ENCODE measurements at places on chromosomes 1 and 21.

GRCh38 chr1:196423612-196424011, 184.6 kb downstream of the KCNT2 start:
- no peak for DNase-seq

DNA sequence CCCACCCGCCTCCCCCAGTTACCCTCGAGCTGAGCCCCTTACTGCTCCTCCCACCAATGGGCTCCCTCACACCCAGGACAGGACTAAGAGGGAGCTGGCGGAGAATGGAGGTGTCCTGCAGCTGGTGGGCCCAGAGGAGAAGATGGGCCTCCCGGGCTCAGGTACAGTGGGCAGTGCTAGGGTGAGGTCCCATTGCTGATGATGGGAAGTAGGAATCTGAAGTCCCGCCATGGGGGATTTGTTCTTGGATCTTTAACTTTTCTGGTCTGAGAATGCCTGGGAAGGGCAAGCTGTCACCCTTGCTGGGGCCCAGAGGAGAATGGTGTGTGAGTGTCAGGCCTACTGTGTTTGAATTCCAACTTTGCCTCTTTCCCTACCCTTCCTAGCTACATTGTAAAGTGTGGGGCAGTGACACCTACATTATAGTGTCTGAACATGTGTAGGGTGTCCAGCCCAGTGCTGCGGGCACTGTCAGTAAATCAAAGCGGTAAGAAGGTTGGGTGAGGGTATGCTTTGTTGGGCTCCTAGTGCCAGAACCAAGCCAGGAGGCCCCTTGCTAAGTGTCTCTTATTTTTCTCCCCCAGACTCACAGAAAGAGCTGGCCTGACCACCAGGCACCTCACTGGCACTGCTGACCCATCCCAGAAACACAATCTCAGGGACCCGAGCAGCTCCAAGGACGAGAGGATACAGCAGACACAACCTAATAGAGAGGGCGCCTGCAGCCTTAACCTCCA, 44.7 kb downstream of the YARS1 start:
- no peak for DNase-seq

DNA sequence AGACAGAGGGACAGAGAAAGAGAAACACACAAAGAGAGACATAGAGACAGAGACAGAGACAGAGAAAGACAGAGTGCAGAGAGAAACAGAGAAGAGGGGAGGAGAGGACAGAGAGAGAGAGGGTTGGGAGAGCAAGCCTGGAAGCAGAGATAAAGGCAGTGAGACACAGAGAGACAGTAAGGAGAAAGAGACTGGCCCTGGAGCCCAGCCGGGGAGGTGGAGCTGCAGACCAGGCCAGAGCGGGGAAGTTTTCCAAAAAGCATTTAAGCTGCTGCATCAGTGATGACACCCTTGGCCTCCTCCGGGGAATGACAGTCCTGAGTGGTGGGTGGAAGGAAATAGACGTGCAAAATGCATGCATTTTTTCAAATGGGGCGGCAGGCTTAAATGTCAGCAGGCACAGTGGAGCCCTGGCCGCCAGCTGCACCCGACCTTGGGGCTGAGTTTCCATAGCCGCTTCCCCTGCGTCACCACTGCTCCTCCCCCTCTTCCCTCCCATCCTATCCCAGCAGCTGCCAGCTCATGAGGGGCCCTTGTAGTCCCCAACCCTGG, 95.4 kb upstream of the KLHDC7A start:
- no peak for DNase-seq

- DNase-seq: no peak
These were observed 25.5 kb downstream of the UTS2 start for GRCh38 chr1:7827126-7827955.

DNA sequence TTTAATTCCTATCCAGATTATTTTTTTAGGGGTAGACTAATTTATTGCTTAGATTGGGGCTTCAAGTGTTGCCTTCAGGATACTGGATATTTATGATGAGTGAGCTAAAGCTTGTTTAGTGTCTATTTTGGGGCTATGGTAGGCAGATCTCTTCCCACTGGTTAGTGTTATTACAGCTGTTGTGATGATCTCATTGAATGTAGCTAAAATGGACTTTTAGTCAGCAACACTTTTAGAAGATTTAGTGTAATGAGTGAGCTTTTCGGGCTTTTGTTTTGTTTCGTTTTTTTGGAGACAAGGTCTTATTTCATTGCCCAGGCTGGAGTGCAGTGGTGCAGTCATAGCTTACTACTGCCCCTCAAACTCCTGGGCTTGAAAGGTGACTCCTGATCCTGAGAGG, 14.2 kb downstream of the THRAP3 start:
- no peak for DNase-seq

DNA sequence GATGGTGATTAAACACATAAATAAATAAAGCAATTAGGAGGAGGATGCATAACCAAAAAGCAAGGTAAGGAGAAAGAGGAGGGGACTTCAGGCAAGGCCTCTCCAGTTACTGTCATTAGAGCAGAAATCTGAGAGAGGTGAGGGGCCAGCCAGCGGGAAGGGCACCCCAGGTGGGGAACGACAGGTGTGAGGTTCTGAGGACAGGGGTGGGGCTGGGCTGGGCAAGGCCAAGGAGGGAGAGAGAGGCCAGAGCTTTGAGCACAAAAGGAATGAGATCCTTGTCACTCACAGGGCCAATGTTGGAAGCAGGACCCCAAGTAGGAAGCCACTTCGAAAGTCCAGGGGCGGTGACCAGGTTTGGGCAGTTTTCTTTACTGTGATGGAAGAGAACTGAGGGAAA, 182.2 kb upstream of the RAB4A start:
- no peak for DNase-seq

DNA sequence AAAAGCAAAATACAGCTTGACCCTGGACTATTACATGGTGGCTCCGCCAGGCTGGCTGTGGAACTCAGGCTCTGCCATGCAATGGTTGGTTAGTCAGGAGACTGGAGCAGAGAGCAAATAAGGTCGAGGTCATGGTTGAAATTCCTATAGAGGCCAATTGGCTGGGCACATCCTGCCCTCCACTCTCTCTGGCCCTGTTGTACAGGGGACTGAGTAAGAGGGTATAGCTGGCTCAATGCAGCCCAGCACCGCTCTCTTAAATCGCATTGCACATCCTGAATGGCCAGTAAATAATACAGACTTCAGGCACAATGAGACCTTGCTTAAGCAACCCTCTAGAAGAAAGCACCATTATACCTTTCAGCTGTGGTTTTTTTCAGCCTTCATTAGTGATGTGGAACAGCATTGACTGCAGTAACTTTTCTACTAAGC, 59.3 kb upstream of the PPP2R5A start:
- no peak for DNase-seq

Data from Panc1 (cell line).